GM12892 (cell line): ENCODE measurements at places on chromosomes 7 and 10.

- DNase-seq, result no peak
These were observed 177.7 kb downstream of the SLC25A13 start for GRCh38 chr7:96144260-96144526.

GRCh38 chr7:31478018-31478417 is 35.9 kb upstream of the ITPRID1 start:
- no peak for DNase-seq

DNA sequence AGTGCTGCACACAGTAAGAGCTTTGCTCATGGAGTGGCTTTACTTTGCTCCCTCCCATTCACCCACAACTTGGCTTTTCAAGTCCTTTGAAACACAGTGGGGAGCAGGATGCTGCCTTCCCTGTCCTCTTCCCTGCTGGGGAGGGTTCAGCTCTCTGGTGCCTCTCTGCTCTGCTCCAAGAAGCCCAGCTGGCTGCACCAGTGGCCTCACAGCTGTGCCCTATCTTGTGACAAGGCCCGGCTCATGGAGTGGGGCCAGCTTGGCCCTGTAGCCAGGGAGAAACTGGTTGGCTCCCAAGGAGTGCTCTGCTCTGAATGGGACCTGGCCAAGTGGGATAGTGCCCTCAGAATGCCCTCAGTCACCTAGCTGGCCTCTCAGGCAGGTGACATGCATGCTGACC is 212.3 kb upstream of the ZMIZ1 start:
- DNase-seq, result no peak

DNA sequence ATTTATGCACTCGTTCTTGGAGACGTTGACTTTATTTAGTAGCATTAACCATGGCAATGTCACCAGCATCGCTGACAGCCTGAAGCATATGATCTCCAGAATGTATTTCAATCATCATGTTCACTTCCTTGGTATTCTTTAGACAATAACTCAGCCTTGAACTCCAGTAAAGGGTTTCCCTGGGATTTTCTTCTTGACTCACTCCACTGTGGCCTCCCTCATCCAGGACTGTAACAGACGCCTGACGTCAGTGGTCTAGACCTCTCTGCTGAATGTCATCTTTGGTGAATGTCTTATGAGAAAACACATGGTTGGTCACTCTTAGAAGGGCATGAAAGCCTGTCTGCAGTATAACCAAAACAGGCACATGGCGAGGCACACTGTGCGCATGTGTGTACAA is 64.4 kb downstream of the EGFR start:
- no peak for DNase-seq

- no peak for DNase-seq
These were observed 92.0 kb downstream of the ITGA8 start for GRCh38 chr10:15627617-15628196.
